ENCODE measurements at places on chromosomes 2 and 18.
A peak's percentile ranks its signal among the peaks of the same experiment; 100 is the strongest.

- DNase-seq: no peak
Observed at GRCh38 chr2:33033606-33034081, 86.9 kb downstream of the LTBP1 start.

GRCh38 chr2:58512878-58513277, 271.8 kb upstream of the FANCL start:
- no peak for DNase-seq

GRCh38 chr2:96484091-96484490, 21.1 kb downstream of the NEURL3 start:
- DNase-seq: no peak

GRCh38 chr2:38073211-38074057, 2.5 kb downstream of the CYP1B1 start:
- DNase-seq: no peak

DNA sequence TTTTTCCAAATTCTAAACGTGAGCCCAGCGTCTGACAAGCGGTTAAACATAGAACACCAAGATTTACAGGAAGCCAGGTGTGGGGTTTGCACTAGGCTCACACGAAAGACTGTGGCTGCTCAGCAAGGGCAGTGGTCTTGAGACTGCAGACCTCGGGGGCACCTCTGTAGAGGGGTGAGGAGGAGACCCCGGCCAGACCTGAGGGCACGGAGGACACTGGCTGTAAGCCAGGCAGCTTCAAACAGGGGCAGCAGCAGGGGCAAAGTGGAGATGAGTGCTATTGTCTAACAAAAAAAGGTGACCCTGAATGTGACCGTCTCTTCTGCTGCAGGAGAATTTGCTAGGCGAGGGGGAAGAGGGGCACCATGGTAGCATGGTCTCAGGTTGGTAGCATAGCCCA, 140.3 kb downstream of the CYP26B1 start:
- no peak for DNase-seq

DNA sequence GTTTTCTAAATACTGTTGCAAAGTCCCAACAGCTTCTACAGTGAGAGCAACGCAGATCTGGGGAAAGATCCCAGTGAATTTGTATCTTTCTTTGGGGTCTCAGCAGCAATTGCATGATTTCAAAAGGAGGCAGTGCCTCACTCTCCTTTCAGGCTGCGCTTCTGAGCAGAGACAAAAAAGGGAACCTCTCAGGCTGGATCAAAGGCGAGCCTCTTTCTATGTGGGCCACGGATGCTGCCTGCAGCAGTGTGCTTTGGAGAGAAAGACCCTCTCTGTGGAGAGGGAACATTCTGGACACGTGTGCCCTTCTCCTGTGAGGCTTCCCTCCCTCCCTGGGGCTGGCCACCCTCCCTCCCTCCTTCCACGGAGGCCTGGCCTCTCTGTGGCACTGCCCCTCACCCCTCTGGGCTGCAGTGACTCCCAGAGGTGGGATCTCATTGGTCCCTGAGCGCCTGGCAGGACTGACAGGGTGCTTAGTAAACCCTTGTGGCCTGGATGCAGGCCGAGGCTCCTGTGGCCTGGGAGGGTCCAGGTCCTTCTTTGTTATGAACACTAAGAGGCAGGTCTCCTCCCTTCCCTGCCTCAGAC, 21.6 kb upstream of the PDIA6 start:
- no peak for DNase-seq

DNA sequence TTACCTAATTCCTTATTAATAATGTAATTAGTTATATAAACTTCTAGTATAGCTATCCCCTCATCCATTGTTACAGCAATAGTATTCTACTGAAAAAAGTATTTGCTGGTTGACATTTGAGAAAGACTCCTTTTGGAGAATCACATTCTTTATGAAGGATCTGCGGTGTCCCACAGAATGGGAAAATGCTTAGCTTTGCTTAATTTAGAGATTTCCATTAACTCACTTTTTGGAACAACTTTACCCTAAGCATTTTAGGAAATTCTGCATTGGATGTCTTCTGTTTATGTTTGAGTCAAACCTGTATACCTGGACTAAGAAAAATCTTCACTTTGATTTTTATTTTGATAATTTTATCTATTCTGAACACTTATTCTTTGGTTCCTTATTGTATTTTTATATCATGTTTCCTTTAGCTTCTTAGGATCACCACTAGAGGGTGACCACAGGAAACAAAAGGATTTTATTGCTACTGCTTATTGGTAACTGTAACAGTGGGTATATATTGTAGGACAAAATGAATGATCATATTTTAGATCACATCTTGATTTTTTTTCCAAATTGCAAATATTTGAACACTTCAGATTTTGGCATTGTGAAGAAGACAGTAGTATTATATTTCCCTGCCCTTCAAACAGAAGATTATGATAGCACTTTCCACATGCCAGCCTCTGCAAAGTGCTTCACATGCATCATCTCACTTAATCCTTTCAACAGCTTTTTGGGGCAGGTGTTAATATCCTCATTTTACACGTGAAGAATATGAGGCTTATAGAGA, 79.6 kb downstream of the MIB1 start:
- DNase-seq: no peak

DNA sequence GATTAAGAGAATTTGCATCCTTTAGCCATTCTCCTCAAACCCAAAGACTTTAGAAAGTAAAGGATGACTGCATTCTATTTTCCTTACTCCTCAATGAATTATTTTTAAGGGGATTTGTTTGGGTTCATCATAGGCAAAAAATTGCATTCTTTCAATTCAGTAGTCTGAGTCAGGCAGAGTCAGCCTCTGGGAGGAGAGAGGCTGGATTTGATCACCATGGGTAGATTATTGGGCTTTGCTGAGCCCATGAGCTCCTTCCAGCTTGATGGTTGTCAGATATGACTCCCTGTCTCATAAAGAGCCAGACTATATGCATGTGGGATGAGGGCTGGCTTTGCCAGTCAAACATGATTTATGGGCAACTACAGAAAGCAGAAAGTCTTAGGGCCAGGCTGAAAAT, 101.2 kb downstream of the KCNS3 start:
- no peak for DNase-seq

GRCh38 chr2:105518897-105519296, 120.0 kb upstream of the FHL2 start:
- DNase-seq: no peak

GRCh38 chr2:159895258-159896065, 97.5 kb upstream of the CD302 start:
- DNase-seq: no peak

GRCh38 chr2:144553379-144553778, 33.5 kb upstream of the ZEB2 start:
- DNase-seq: no peak

- no peak for DNase-seq
Observed at GRCh38 chr2:157627594-157628476, 829 bp downstream of the ACVR1C start.

GRCh38 chr2:231673348-231673770, 35.0 kb upstream of the PTMA start:
- DNase-seq: no peak

- no peak for DNase-seq
Observed at GRCh38 chr2:175737722-175738361, 264.2 kb downstream of the LNPK start.

- no peak for DNase-seq
Observed at GRCh38 chr2:107132070-107132469, 246.1 kb upstream of the ST6GAL2 start.

GRCh38 chr2:1567556-1568344, 154.5 kb downstream of the TPO start:
- no peak for DNase-seq

GRCh38 chr2:74571058-74571457, 16.5 kb downstream of the DOK1 start:
- DNase-seq: no peak

- no peak for DNase-seq
Observed at GRCh38 chr2:175027755-175028154, 22.6 kb upstream of the CHN1 start.

DNA sequence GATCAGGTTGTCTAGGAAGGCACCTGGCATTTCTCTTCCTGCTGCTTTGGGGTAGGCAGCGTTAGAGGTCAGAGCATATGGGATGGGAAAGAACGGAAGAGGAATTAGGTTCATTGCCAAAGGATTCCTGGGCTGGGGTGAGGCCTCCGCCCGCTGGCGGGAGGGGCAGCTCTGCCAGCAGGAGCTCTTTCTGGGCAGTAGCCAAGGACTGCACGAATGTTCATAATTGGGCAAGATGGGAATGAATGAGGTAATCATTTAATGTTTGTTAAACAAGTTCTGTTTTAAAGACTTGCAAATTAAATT, 253.9 kb downstream of the AGAP1 start:
- no peak for DNase-seq

GRCh38 chr18:48709371-48710062, 170.7 kb downstream of the CTIF start:
- DNase-seq: no peak

GRCh38 chr2:5454051-5454390, 238.2 kb upstream of the SOX11 start:
- no peak for DNase-seq

- DNase-seq: no peak
Observed at GRCh38 chr18:10121028-10121427, 207.2 kb downstream of the VAPA start.

DNA sequence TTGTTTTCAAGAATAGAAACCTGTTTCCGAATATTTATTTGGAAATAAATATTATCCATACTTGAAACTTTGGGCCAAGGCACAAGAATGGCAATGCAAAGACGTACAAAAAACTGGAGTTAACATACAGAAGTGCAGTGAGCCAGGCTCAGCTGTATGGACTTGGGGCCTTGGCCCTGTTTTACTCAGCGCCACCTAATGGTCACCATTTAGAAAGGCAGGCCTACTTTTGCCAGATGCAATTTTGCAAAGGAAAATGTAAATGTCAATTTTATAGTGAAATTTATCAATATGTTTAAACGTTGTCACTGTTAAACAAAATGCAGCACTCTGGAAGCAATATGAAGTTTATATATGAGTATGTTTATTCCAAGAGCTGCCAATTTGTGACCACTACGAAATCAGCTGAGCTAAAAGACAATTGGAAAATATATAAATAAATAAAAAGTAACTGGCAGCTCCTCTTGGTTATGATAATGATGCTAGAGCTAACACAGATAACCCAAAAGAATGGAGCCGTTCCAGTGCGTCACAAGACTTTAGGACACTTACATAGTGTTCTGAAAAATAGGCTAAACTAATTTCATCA, 155.0 kb downstream of the ARHGAP15 start:
- DNase-seq: no peak

DNA sequence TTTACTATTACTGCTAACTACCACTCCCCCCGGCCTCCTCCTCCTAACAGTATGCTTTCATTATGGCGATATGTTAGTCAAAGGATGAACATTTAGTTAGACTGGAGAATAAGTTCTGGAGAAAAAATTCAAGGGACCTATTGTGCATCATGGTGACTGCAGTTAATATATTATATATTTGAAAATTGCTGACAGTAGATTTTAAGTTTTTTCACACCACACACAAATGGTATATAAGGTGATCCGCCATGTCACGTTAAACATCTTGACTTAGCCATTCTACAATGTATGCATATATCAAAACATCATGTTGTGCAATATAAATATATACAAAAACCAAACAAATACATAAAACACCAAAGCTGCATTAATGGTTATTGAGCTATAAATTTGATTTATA, 873.7 kb downstream of the CNTNAP5 start:
- no peak for DNase-seq

- DNase-seq: no peak
Observed at GRCh38 chr2:234406085-234406484, 90.8 kb downstream of the ARL4C start.

DNA sequence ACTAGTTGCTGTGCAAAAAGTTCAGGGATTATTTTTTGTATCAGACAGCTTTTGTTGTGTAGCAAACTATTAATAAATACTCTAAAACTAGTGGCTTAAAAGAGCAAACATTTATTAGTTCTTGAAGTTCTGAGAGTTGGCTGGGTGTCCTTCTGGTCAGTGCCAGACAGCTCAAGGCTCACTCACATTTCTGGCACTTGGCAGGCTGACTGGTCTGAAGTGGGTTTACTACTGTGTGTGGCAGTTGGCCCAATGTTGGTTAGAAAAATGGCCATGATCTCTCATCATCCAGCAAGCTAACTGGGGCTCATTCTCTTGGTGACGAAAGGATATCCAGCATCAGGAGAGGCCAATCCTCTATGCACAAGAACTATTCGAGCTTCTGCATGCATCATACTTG, 71.4 kb upstream of the ZNF385B start:
- no peak for DNase-seq

DNA sequence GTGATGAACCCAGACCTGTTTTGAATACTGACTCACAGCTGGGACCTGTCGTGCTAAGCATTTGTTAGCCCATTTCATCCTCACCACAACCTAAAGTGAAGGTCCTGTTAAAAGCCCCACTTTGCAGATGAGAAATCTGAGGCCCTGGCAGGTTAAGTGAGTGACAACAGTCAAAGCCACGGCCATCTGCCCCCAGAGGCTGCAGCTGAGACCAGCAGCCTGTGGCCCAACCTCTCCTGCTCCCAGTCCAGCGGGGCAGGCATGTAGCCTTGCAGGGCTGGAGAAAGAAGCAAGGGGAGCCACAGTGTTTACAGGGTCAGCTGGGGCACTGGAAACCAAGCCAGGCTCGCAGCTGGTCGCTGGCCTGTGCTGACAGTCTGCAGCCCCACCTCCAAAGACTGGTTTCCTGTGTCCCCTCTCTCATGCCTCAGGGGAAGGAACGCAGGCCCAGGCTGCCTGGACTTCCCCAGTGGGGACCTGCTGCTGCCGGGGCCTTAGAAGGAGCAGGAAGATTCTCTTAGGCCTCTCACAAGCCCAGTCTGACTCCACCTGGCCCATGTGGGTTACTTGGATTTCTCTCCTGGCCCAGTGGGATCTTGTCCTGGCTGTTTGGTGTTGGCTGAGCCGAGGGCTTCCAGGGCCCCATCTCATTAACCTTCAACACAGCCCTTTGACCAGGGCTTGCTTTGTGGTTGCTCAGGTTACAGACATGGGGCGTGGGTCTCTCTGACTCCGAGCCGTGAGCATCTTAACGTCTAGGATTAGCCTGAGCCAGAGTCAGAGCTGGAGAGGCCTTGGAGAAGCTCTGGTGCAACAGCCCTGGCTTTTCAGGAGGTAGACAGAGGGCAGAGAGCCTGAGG, 1.7 kb downstream of the INPP5D start:
- no peak for DNase-seq

GRCh38 chr18:58288921-58289797, 245.1 kb downstream of the NEDD4L start:
- no peak for DNase-seq

GRCh38 chr2:173048897-173049661, 26.6 kb upstream of the MAP3K20 start:
- peak; percentile 69 for DNase-seq
